ENCODE measurements at places on chromosomes 4 and X.

- no peak for DNase-seq
Observed at GRCh38 chr4:148076964-148077363, 345.1 kb downstream of the ARHGAP10 start.

GRCh38 chr4:185115827-185116232 lies 27.2 kb upstream of the SLC25A4 start:
- no peak for DNase-seq

DNA sequence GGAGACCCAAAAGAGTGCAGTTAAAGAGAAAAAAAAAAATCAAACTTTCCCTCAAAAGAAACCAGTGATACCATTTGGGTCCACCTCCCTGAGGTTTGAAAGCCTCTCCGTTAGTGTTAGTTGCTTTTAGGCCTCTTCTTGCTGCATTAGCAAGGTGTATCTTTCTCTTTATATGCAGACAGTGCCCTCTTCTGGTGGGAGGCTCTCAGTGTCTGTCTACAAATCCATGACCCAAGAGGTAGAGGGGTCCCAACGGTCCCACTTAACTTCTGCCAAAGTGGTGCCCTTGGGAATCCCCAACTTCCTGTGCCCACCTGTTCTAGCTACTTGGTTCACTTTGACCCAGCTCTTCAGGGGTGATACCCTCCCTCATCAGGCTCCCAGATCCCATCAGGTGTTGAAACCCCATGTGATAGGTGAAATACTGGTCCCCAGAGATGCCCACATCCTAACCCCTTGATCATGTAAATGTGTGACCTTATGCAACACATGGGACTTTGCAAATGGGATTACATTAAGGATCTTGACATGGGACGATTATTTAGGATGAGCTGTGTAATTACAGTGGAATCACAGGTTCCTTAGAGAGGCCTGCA lies 63.7 kb upstream of the CD99 start:
- DNase-seq: no peak

DNA sequence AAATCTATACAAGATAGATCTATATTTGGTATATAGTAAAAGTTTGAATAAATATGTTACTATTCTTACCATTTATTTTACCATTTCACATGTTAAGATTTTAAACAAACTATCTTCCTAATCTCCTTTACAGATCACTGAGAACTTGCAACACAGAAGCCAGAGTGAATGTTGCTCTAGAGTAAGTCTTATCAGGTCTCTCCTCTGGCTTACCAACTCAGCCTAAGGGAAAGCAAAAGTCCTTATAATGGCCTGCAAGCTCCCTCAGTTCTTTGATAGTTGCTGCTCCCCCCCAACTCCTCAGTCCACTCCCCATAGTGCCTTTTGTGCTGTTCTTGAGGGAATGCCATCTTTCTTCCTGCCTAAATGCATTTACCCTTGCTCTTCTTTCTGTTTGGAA lies 25.7 kb upstream of the SLC7A11 start:
- DNase-seq: no peak

DNA sequence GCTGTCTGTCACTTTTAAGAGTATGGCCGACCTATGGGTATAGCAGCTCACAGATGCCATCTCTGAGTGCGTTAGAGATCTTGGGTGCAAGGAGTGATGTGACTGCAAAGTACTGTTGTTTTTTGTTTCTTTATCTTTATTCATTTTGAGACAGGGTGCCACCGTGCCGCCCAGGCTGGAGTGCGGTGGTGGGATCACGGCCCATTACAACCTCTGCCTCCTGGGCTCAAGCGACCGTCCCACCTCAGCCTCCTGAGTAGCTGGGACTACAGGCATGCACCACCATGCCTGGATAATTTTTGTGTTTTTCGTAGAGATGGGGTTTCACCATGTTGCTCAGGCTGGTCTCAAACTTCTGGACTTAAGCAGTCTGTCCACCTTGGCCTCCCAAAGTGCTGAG lies 71.4 kb downstream of the CCKAR start:
- no peak for DNase-seq

GRCh38 chr4:184282895-184283654 lies 65.4 kb upstream of the ENPP6 start:
- DNase-seq: no peak

DNA sequence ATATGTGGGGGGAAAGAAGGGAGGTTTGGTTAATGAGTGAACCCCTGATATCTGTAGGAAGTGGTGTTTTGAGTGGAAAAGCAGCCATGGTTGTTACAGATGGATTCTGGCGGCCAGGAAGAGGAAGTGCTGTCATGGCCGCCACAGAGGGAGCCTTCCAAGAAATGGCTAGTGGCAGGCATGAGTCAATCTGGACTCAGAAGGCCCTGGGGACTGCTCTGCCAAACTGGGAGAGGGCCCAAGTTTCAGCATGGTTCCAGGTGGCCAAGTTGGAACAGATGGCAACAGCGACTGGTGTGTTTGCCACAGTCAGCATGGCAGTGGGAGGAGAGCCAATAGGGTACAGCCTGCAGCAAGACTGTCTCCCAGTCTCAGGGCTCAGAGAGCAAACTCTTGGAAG lies 32.5 kb downstream of the ETDB start:
- no peak for DNase-seq

DNA sequence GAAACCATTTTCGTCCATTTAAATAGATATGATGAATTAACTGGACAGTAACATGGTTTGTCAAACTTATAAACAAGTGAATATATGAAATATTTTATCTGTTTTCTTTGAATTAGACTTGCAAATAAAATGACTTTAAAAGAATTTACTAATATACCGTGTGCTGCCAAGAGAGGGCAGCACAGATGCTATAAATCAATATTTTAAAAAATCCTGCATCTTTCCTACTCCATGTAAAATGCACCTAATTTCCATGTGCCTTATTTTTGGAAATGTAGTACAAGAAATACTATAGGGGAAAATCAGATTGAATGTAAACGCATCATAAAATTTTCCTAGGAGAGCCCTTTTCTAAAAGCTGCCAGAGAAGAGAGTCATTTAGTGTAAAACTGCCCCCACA lies 62.2 kb downstream of the PRKX start:
- no peak for DNase-seq

GRCh38 chrX:107451731-107452130 lies 2.3 kb downstream of the FRMPD3 start:
- DNase-seq: no peak

- DNase-seq: no peak
Observed at GRCh38 chr4:152118819-152119553, 358.2 kb upstream of the GATB start.

GRCh38 chr4:89121387-89122068 lies 10.2 kb downstream of the TIGD2 start:
- DNase-seq: no peak

- no peak for DNase-seq
Observed at GRCh38 chr4:102466298-102466697, 34.9 kb upstream of the NFKB1 start.

- DNase-seq: no peak
Observed at GRCh38 chr4:168293386-168293975, 25.1 kb downstream of the DDX60 start.

DNA sequence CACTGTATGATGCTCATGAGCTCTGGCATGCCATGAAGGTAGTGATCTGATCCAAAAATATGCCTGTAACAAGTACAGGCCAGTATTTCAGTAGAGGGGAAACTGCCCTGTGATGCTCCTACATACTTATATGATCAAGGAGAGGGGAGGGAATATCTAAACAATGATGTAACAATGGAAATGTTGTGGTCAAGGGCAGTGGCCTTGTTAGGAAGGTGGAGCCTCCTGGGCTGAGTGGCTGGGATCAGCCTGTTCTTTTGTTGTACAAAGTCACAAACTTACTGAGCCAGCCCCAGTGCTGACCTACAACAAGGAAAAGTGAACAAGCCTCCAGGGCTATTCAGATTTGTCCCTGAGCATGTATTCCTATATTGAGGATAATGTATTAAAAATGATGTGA lies 70.3 kb downstream of the ANXA10 start:
- DNase-seq: no peak

DNA sequence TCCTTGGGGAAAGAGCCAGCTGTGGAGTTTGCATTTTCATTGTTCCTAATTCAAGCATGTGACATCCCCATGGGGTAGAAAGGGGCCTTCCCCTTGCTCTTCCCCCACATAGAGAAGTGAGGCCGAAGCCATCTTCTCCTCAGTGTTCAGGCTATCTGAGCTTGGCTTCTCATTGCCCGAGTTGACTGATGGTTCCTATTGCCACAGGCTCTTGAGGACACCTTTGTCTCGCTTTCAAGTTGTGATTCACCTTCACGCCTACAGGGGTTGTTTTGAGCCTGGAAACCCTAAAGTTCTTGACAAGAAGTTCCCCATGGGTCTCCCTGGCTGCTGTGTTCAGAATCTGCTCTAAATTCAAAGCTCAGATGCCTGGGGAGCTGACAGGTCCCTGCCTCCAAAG lies 25.0 kb downstream of the CCNQ start:
- no peak for DNase-seq

GRCh38 chr4:54581807-54582206 lies 76.0 kb upstream of the KIT start:
- DNase-seq: no peak

- DNase-seq: no peak
Observed at GRCh38 chrX:111244235-111244750, 26.0 kb downstream of the CAPN6 start.

- DNase-seq: no peak
Observed at GRCh38 chrX:14028473-14028872, 1.2 kb downstream of the GEMIN8 start.

- DNase-seq: no peak
Observed at GRCh38 chrX:144531877-144532276, 648.0 kb downstream of the UBE2NL start.

GRCh38 chr4:3488820-3489219 lies 25.7 kb downstream of the DOK7 start:
- DNase-seq: no peak

- DNase-seq: no peak
Observed at GRCh38 chrX:12996934-12997435, 22.1 kb downstream of the TMSB4X start.

- DNase-seq: no peak
Observed at GRCh38 chr4:108035691-108036090, 46.0 kb downstream of the HADH start.

GRCh38 chr4:183504930-183505610 lies at the start of gene ING2:
ING2 (plus strand) TSS chr4:183505058; CDS start chr4:183505196, 138 bp downstream.
- no peak for DNase-seq

GRCh38 chrX:76026292-76026691 lies 146.6 kb upstream of the PBDC1 start:
- no peak for DNase-seq

- no peak for DNase-seq
Observed at GRCh38 chrX:100643212-100643611, 787 bp upstream of the SRPX2 start.

DNA sequence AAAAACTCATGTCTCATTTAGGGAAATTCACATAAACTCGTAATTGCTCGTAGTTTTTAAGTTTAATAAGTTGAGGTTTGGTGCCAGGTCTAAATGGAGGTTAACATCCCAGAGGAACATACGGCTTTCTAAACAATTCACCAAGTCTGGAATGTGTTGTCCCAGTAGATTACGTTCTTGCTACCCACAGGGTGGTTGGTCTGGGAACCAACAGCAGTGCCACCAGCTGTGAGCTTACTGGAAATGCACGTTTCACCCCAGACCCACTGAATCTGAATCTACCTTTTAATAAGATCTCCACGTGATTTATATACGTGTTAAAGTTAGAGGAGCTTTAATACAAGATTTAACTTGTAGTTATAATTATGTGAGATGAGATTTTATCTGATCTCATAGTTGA lies 134.3 kb downstream of the BMPR1B start:
- DNase-seq: no peak

DNA sequence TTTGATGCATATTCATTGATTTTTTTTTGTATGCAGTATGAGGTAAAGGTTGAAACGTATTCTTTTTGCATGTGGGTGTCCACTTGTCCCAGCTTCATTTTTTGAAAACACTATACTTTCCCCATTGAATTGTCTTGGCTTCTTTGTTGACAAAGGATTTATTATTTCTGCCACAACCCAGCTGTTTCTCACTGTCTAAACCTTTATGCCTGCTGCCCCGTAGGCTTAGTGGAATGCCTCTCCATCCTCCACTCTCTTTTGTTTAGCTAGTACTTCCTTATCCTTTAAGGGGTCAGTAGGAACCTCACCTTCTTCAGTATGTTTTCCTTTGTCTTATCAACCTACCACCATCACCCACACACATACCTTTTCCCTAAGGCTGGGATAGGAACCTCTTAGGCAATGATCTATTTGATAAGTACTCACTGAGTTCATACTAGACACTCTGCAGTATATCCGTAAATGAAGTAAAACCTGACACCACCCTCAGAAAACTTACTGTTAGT lies 8.5 kb downstream of the FMR1 start:
- no peak for DNase-seq

DNA sequence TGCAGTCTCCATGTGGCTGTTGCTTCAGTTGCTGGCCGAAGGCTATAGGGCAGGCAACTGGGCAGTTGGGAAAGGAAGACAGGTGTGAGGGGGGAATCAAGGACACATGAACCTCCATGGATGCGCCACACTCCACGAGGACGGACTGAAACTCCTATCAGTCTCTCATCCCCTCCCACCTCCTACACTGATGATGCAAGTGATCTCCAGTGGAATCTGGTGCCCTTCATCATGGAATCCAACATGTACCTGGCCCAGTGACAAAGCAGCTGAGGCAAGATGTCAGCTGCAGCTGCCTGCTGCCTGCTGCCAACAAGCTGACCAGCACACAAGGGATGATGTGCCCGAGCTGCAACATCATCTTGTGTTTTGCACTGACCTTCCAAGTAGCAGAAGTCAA lies 26.0 kb upstream of the MGST2 start:
- DNase-seq: no peak

GRCh38 chr4:183940864-183941263 lies 35.8 kb downstream of the STOX2 start:
- no peak for DNase-seq

- DNase-seq: no peak
Observed at GRCh38 chr4:8071766-8072165, 86.8 kb downstream of the ABLIM2 start.

GRCh38 chr4:3599951-3600350 lies 67.7 kb upstream of the LRPAP1 start:
- no peak for DNase-seq

DNA sequence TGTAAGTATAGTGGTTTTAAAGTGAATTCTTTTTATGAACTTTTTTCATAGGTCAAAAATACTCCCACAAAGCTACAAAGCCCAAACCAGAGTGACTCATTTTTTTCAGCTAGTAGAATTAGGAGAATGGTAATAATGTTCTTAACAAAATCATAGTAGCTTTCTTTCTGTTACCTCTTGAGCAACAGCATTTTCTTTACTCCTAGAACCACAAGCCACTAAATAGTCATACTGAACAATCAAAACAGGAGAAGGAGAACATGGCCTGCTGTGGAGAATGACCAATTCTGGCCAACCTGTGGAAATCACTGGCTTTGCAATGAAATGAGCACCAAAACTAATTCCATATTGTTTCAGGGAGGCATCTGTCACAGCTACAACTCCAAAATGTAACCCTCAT lies 112.9 kb downstream of the AMMECR1 start:
- no peak for DNase-seq

DNA sequence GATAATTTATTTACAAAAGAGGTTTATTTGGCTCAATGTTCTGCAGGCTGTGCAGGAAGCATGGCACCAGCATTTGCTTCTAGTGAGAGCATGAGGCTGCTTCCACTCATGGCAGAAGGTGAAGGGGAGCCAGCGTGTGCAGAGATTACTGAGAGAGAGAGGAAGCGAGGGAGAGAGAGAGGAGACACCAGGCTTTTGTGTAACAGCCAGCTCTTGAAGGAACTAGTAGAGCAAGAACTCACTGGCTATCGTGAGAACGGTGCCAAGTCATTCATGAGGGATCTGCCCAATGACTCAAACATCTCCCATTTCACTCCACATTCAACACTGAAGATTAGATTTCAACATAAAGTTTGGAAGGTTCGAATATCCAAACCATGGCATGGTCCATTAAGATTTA lies 12.7 kb downstream of the GUCY1A1 start:
- no peak for DNase-seq
